ENCODE measurements at places on chromosomes 7 and 10.

- no peak for DNase-seq
Observed at GRCh38 chr7:43450894-43451293, 132.0 kb upstream of the STK17A start.

DNA sequence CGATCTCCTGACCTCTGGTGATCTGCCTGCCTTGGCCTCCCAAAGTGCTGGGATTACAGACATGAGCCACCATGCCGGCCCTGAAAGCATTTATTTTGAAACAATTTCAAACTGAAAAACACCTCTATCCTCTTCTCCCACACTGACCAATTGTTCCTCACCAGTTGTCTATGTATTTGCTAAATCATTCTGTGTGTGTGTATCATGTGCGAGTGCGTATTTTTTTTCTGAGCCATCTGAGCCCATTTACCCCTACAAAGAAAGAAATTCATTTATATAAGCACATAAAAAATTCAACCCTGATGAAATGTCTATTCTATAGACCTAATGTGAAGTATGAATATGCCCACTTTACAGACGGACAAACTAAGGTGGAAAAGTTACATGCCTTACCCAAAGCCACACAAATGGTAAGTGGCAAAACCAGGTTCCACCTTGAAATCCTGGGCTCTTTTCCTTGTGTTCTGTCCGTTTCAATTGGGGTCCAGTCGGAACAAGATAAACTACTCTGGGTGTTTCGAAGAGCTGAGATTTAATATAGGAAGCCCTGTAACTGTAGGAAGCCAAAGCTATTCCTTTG lies 46.8 kb downstream of the RBM17 start:
- DNase-seq = no peak

GRCh38 chr10:96369890-96370583 lies 11.2 kb upstream of the OPALIN start:
- no peak for DNase-seq

DNA sequence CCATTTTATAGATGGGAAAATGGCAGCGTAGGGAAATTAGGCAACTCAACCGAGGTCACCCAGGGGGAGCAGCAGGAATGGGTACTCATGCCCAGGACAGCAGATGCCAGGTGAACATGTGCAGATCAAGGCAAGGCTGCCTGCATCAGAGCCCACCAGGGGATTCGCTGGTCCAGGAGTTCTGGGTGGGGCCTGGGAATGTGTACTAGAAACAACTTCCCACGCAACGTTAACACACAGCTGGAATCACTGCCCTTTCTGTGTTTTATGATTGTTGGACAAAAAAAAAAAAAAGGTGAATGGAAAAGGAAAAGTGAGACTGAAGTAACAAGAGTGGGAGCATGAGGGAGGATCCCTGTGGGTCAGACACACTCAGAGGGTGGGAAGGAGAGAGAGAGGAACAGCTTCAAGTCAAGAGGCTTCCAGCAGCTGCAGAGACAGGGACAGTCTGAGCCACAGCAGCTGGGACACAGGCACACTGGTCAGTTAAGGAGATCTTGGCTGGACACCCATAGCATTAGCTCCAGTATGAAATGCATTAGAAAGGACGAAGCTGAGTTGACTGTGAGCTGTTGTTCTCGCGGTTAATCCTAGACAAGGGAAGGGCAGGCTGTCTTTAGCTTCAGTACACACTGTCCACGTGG lies 187.9 kb upstream of the INHBA start:
- no peak for DNase-seq

GRCh38 chr10:79498291-79498829 lies 14.0 kb upstream of the EIF5AL1 start:
- DNase-seq = no peak

DNA sequence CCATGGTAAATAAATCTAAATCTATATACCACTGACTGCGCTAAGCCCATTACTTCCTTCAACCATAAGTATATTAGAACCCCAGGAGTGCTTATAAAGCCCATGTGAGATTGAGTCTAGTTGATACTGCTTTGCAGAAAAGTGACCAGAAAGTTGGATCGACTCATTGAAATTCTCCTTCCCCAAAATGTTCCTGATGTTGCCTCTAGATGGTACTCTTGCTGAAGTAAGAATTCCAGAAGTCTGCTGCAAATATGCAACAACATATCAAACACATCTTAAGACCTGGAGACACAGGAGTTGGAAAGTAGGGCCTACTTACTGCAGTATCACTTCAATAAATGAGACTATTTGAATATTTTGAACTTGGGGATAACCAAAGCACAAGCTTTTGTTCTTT lies 550.8 kb downstream of the IPMK start:
- DNase-seq = no peak

DNA sequence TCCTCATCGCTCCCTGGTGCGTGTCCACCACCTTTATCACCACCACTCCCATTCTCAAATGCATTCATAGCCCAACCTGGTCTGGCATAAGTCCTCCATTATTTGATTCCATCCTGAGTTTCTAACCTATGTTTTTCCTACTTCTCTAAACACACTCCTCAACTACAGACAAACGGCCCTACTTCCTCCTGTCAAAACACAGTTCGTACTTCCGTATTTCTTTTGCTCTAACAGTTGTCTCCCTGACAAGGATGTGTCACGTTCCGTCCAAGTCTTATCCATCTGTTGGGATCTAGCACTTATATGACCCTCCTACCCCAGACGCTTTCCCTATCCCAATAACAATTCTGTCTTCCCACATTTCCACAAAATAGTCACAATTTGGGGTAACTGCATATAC lies 46.8 kb downstream of the DOCK4 start:
- no peak for DNase-seq

DNA sequence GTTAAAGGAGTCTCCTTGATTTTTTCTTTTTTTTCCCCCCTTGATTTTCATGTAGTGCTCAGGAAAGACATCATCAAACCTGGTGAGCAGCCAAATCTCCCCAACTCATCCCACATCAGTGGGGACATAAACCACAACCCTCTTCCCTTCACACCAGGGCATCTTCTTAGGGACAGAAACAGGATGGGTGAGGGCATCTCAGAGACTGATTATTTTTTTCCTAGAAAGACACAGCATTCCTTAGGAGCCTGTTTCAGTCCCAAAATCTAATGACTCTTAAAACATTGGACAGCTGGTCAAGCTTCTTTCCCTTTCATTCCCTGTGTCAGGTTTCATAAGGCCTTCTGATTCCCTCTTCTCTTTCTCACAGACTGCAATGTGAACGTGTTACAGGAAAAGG lies 31.5 kb upstream of the GSAP start:
- no peak for DNase-seq

DNA sequence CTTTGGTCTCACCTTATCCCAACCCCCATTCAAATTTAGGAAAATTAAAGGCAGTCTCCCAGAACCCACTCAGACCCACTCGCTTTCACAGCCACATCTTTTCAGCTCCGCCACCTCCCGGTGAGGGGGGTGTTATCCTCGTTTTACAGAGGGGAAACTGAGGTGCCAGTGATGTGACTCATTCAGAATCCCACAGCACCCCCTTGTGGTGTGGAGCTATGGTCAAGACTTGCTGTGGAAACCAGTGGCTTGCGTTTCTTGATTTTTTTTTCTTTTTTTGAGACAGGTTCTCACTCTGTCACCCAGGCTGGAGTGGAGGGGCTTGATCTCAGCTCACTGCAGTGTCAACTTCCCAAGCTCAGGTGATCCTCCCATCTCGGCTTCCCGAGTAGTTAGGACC lies 27.6 kb downstream of the SLC35G1 start:
- DNase-seq = no peak

DNA sequence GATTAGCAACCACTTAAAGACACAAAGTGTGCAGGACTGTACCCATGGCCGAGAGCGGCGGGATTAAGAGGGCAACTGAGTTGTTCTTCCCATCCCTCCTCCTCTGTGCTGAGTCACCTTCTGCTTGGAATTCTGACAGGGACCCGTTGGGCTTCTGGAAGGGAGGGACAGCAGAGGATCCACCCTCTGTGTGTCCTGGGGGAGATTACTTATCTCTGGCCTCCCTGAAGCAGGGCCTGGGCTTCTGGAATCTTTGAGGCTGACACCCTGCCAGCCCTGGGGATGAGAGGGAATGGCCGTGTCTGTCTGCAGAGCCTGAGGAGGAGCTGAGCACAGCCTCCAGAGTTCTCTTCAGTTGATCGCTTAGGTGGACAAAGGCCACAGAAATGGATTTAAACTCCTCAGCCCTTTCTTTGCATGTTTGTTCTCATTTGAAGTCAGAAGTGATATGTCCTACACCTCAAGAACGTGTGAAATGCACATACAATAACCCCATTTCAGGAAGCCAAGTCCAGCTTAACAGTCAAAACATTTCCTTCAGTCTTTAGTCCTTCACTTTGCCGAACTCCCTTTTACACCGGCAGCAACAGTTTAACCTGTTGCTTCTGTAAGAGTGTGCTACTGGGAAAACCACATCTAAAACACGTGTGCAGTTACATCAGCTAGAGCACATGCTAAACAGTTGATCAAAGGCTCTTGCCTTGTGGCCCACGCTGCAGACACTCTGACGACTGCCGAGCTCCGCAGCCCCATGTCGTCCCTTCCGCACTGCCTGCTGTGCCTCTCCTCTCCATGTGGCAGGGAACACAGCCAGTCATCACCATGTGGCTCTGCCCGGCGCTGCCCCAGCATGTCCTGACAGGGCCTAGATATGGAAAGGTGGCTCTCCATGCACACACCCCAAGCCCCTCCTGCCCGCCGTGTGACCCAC lies 55.7 kb downstream of the IKZF1 start:
- DNase-seq = no peak

DNA sequence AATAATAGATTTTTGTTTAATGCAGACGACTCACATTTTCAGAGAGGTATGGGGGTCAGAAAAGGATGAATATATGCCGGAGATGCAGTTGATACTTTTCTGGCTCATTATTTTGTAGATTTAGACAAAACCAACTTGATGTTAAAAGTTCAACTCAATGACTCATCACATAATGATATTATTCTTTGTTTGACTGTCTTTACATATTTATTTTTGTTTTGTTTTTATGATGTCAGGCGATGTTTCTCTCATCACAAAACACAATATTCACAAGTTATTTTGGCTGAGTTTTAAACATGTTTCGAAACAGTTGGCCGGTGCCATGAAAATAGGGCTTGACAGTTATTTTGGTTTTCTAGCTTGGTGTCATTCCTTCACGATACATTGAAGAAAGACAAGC lies 1.3 kb downstream of the GJD4 start:
- no peak for DNase-seq

DNA sequence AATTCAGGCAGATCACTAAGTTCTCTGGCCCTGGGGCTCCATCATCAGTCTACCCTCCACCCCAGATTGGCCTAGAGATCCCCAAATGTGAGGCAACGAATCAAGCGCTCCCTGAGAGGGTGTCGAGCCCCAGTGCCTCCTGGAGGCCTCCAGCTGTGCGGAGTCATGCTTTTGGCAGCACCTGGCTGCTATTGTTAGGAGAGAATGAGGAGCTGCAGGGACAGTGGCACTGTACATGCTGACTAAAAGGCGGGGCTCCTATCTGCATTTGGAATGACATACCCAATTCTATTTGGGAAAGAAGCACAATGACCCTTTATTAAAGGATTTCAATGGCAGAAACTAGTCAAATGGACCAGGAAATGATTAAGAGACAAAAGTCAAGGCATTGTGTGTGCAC lies 161.8 kb downstream of the DPY19L1 start:
- DNase-seq = no peak

DNA sequence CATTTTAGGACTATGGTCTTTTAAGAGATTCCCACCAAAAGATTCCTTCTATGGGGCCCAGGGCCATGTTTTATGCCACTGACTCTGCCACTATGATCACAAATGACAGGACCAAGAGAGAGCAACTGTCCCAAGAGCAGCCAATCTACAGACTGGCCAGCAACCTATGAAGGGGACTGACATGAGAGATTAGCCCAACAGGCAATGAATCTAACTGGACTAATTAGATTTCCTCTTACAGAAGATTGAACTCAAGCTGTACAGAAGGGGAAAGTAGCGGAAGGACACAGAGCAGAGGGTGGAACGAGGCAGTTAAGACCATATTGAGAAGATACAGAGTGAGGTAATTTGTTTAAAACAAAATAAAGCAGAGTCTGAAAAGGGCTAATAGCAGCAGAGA lies 25.8 kb downstream of the ZNF800 start:
- DNase-seq = no peak

DNA sequence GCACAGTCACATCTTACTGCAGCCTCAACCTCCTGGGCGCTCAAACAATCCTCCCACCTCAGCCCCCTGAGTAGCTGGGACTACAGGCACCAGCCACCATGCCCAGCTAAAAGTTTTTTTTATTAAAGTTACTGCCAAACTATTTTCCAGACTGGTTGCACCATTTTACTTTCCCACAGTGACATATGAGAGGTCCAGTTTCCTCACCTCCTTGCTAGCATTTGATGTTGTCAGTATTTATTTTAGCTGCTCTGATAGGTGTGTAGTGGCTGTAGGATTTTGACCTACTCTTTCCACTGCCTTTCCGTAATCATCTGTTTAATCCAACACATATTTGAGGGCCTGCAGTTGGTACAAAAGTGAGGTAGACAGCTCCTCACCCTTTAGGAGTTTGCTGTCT lies 5.4 kb upstream of the UBE3C start:
- no peak for DNase-seq

DNA sequence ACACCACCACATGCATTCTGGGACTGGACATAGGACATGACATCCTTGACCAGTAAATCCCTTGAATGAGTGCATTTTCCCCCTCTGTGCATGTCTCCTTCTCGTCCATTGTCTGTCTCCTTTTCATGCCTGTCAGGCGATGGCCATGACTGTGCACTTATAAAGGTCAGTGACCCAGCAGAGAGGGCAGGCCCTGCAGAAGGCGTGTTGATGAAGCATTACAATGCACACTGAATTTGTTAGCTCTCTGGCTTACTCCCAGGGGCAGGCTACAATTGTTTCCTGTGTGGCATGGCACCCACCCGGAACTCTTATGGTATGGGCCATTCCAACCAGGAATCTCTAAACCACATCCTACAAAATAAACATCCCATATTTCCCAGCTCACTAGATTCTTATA lies 71.1 kb downstream of the SAMD9 start:
- DNase-seq = no peak

GRCh38 chr10:63214571-63214970 lies 81.4 kb downstream of the NRBF2 start:
- no peak for DNase-seq

- no peak for DNase-seq
Observed at GRCh38 chr10:71158251-71158650, 54.1 kb upstream of the UNC5B start.

GRCh38 chr10:88901206-88901983 lies 21.4 kb downstream of the STAMBPL1 start:
- no peak for DNase-seq

DNA sequence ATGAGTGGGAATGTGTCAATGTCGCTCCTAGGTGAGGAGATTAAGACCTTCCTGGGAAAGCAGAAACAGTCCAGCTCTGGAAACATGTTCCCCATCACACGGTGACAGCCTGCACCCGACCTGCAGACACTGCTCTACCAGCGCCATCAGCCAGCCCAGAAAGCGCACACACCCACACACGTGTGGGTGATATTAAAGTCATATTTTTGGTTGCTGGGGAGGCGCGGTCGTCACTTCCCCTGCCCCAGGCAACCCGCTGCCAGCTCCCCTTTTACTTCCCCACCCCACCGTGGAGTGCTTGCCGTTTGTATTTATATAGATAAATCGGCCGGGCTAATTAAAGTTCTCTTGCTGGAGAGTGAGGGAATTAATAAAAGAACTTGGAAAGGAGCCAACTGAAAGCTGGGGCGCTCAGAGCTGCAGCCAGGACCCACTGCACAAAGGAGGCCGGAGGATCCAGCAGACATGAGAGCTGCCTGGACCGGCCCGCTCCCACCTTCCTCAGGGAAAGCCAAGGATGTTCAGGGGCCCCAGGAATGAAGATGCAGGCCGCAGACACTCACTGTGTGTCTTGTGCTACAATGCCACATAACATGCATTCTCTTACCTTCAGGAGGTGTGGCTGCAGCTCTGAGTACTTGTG lies 145.2 kb upstream of the UNC5B start:
- DNase-seq = no peak

Measured in skin of body (tissue), 3 donors.